HFF-Myc (cell line): ENCODE measurements at places on chromosomes 2 and 18.

- no peak for DNase-seq
These were observed 43.4 kb downstream of the PLEKHA3 start for GRCh38 chr2:178523596-178524134.

DNA sequence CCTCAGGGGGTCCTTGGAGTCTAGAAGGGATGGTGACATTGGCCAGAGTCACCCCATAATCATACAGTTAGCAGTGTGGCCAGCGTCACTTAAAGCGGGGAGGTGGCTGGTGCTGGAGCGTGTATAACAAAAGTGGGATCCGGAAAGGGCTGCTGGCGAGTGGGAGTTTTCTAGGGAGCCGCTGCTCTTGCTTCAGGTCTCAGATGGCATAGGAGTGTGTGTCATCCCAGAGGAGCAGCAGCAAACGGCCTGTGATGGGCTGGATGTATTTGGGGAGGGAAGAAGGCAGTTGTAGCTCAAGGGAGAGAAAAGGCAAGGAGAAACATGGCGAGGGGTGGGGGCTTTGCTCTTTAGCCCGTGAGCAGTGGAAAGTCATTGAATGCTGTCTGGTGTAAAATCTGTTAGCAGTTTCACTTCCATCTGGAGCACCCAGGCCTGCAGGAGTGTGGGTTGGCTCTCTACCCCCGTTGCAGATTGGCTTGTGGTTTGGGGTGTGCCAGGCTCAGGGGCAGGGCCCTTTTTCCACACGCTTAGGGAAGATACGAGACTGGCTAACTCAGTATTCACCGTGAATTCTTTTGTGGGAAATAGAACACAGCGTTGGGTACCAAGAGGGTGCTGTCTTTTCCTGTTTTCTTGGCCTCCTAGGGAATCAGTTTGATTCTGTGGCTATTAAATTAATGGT, 120.5 kb downstream of the AGAP1 start:
- DNase-seq = no peak

- no peak for DNase-seq
These were observed 99.5 kb downstream of the TTC32 start for GRCh38 chr2:19802086-19802841.

- DNase-seq = no peak
These were observed 45.4 kb downstream of the LCT start for GRCh38 chr2:135791418-135792190.

- no peak for DNase-seq
These were observed 56.3 kb downstream of the TIMM21 start for GRCh38 chr18:74204526-74205152.

GRCh38 chr2:71927757-71928715, 219.6 kb downstream of the CYP26B1 start:
- no peak for DNase-seq

DNA sequence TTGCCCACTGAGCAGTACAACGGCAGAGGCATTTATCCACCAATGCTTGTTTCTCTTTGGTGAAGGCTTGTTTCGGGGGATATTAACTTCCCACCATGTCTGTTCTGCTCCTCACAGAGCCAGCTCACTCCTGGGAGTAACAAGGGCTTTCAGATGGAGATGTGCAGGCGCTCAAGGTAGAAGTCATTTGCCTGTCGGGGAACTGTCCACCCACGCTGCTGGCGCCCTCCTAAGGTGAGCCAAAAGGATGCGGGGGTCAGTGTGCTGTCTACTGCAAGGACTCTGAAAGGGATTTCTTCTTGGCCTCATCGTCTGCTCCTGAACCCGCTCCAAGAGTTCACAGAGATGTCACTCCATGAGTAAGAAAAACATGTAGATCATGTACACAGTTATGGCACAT, 57.0 kb upstream of the CYRIA start:
- no peak for DNase-seq

DNA sequence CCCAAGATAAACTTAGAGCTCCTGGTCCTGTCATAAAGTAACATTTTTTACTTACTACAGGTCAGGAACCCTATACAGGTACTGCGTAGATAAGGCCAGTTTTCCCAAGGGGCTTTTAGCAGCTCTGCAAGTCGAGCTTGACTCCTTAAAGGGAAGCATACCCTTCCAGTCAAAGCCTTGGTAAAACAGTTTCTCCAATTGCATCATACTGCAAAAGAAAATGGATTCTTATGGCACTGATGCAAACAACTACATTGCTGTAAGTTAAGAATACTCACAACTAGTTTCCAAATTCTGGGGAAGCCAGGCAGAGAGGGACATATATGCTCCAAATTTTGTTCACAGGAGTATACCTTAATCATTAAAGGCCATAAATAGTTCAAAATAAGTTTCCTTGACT, 31.0 kb downstream of the MYO3B start:
- no peak for DNase-seq

GRCh38 chr2:86622519-86623042, 1.1 kb downstream of the RNF103 start:
- no peak for DNase-seq

GRCh38 chr2:81481242-81481993, 1176.9 kb upstream of the LRRTM1 start:
- DNase-seq = no peak

DNA sequence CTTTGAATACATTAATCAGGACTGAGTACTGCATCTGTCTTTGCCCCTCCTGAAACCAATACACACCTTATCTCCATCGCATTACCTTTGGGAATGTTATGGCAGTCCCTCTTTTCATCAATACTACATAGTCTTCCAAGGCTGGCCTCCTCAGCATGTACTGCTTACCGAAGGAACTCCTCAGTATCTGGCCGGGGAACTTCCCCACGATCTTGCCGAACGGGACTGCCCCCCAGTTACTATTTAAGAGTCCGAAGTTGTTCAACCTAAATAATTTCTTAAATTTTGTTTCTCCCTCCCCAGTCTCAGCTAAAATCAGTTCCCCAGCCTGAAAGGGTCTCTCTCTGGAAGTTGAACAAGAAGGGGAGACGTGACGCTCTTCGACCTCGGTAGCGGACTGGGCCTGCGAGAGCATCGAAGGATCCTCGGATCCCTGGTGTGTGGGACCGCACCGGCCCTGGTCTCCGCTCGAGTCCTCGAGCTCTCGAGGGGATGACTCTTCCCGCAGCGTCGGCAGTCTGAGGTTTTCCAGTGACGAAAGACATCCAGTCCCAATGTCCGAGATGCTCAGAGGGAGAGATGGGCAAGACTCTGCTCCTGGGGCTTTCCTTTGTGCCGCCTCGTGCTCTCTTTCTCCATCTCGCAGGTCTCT, 489 bp downstream of the TRMT61B start:
- DNase-seq = no peak

GRCh38 chr2:128316777-128317180, 1.9 kb downstream of the HS6ST1 start:
- no peak for DNase-seq

GRCh38 chr18:48459016-48459415, 49.8 kb upstream of the ZBTB7C start:
- DNase-seq = no peak

DNA sequence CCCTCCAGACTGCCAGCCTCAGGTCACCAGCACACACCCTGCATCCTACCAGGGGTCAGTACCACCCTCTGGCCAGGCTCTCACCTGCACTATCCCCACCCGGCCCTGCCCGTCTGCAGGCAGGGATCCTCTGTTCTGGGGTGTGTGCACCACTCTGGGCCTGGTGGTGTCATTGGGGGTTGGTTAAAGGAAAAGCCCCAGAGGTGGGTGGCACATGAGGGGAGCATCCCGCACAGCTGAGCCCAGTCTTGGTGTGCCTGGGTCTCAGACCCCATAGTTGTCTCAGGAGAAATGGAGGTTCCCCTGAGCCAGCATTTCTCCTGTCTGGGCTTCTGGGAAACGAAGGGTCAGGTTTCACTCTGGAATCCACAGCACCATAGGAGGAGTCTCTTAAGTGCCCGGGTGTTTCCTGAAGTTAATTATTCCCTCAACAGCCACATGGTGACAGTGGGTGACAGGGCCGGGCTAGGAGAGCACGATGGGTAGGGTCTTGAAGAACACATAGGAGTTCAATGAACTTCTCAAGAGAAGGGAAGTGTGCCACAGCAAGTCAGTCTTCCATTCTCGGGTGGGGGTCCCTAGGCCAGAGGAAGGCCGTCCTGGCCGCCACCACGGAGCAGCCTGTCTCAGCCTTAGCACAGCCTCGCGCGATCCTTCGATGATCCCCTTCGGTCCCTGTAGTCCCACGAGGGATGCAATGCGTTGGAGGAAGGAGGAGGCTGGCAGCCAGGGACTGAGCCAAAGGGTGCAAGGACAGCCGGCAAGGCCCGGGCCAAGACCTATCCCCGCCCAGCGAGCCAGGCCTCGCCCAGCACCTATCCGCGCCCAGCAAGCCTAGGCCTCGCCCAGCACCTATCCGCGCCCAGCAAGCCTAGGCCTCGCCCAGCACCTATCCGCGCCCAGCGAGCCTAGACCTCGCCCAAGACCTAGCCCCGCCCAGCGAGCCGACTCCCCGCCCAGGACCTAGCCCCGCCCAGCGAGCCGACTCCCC, 1.1 kb upstream of the FARP2 start:
- peak; percentile 46 for DNase-seq

GRCh38 chr2:37633845-37634244, 37.6 kb downstream of the CDC42EP3 start:
- no peak for DNase-seq

DNA sequence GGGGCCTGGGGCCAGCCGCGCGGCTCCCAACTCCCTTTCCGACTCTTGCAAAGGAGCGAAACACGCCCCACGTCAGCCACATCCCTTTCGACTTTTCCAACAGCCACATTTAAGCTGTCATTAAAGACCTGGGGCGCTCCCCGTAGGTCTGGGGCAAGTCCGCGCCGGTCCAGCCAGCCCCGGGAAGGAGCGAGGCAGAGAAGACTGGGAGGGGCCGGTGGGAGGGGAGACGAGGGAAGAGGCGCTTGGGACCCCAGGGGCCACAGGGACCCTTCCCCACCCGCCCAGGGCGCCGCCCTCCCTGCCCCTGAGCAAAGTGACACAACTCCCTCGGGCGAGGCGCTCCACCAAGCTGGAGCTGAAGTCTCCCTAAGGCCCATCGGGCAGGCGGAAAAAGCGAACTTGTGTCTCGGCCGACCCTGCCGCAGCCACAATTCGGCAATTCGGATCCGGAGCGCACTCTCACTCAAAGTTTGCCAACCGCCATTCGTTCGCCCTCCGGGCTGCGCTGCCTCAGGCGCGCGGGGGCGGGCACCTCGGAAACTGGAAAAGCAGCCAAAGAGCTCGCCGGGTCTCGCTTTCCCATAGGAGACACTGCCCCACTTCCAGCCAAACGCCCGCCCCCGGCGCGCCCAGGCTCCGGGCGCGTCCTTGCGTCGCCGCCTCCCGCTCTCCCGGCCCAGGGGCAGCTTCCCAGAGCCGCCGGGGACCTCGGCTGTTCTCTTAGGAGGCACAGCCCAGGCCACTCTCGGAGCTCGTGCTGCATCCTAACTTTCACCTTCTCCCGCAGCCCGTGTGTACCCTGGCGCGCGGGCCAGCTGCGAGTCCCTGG, 1.1 kb upstream of the KCTD1 start:
- DNase-seq = peak; percentile 47

DNA sequence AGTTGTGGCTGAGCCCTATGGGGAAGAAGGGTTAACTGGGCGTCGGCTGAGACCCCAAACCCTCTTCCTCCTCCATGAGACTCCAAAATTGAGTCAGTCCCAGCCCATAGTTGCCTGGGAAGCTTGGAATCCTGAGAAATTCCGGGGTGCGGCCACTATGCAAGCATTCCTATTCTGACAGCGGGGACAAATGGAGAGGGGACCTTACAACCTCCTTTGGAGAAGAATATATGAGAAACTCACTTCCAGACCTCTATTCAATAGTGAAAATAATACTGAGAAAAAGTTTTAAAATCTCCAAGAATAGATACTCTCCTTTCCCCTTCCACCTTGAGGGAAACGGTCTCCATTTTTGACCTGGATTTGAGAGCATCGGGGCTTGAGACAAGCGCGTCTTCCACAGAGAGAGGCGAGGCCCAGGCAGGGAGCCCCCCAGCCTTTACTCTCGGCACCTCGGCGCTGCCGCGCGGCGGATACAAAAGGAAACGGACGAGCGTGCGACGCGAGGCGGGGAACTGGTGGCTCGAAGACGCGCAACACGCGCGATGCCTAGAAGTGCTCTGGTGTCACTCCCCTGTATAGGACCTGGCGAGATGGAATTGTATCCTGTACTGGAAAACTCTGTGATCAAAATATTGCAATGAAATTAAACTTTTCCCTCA, 11.1 kb downstream of the NR4A2 start:
- no peak for DNase-seq

DNA sequence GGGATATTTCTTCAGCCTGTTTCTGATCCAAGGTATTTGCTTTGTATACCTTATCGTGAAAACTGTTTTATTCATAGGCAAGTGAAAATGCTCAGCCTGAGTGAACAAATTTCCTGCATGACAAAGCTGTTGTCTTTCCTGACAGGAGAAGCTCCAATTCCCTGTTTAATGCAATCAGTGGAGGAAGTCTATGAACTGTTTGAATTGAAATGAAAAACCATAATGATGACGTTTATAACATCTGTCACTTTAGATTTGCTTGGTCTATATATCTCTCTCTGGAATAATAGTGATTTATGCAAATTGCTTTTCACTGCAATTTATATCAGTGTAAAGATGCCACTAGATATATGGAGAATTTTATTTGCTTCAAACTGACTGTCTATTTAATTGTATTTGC, 239.4 kb upstream of the HNMT start:
- DNase-seq = no peak

GRCh38 chr2:51795248-51795888, 763.4 kb upstream of the NRXN1 start:
- no peak for DNase-seq

DNA sequence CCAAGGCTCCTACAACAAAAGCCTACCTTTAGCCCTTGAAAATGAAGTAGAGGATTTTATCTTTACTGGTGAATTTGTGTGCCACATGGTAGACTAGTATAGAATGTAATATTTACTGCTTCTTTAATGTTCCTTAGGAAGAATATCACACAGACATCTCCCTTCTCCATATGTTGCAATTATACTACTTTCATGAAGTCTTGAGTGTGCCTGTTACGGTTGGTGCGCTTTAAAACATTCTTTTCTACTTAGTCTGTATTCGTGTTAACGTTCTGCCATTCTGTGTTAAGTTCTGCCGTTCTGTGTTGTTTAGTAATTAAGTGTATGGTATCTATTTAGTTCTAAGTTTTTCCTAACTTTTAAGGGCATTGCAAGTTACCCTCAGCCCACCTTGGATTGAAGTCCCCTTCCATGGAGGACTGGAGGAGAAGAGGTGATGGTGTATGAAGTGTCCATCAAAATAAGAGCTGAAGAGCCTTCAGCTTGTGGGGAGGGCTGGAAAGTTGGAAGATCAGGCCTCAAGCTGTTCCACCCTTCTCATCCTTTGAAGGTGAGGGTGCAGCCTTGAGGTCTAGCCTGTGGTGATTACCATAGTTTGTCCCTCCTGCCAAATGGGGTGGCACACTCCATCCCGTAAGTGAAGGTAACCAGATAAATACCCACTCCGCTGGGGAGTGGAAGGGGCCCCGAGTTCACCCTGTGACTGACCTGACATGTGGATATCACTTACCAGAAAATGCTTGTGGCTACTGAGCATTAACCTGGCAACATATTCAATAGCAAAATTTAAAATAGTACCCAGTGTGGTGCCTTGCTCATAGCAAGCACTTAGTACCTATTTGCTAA, 131.3 kb downstream of the SPTBN1 start:
- no peak for DNase-seq

- DNase-seq = no peak
These were observed 60.2 kb downstream of the TRPM8 start for GRCh38 chr2:233977296-233977837.

- DNase-seq = no peak
These were observed 39.4 kb upstream of the TPO start for GRCh38 chr2:1373830-1374229.

- DNase-seq = no peak
These were observed 2.0 kb downstream of the NPPC start for GRCh38 chr2:231923951-231924888.
